ENCODE measurements at places on chromosomes 12 and 14. TPM values are rescaled to one million over a fixed set of nuclear protein-coding genes. Genes with fewer than 3 reads are reported as not detected.

CCDC184 gene
- not detected for polyA plus RNA-seq

PLEKHG7 gene
- polyA plus RNA-seq, result 0.16 TPM

FGF23 gene
- not detected for polyA plus RNA-seq

GLT8D2 gene
- not detected for polyA plus RNA-seq

TPPP2 gene
- not detected for polyA plus RNA-seq

NEUROD4 gene
- polyA plus RNA-seq, result not detected

NGB gene
- polyA plus RNA-seq, result not detected

OR4N2 gene
- polyA plus RNA-seq, result not detected

JPH4 gene
- not detected for polyA plus RNA-seq

SIX1 gene
- not detected for polyA plus RNA-seq

DLGAP5 gene
- polyA plus RNA-seq, result not detected

CHST11 gene
- polyA plus RNA-seq, result 64.6 TPM

YY1 gene
- polyA plus RNA-seq, result 8.9 TPM

CCDC198 gene
- polyA plus RNA-seq, result not detected

TAS2R46 gene
- polyA plus RNA-seq, result 0.22 TPM

GPR84 gene
- polyA plus RNA-seq, result not detected

OTUB2 gene
- 0.19 TPM for polyA plus RNA-seq

PLA2G1B gene
- 0.99 TPM for polyA plus RNA-seq

ARF3 gene
- polyA plus RNA-seq, result 31.2 TPM

EFCAB11 gene
- polyA plus RNA-seq, result 0.36 TPM

SLC10A1 gene
- not detected for polyA plus RNA-seq

EML1 gene
- polyA plus RNA-seq, result not detected

STAB2 gene
- not detected for polyA plus RNA-seq

HOXC5 gene
- not detected for polyA plus RNA-seq

TMEM229B gene
- polyA plus RNA-seq, result 28.9 TPM

ZFHX2 gene
- polyA plus RNA-seq, result not detected

Data from CD4-positive, alpha-beta memory T cell (primary cell).